Activated T-cell treated with anti-CD3 and anti-CD28 coated beads for 1 hour (primary cell): ENCODE measurements at places on chromosomes 13 and 19.

DNA sequence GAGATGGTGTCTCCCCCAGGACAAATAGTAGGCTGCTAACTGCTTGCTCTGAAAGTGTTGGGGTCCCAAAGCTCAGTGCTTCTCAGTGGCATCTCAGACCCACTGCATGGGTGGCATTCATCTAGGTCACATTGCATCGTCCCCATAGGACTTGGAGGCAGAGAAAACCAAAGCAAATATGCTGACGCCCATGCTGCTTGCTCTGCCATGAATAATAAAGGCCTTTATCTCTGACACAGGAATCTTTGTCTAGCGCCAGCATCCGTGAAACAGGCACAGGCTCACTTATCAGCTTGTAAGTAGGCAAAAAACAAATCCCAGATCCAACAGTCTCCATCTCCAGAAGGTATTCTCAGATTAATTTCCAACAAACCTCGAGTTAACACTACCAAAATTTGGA lies 18.9 kb upstream of the IPO5 start:
- DNase-seq = no peak

- no peak for DNase-seq
Observed at GRCh38 chr13:37143911-37144310, 38.4 kb upstream of the CSNK1A1L start.

DNA sequence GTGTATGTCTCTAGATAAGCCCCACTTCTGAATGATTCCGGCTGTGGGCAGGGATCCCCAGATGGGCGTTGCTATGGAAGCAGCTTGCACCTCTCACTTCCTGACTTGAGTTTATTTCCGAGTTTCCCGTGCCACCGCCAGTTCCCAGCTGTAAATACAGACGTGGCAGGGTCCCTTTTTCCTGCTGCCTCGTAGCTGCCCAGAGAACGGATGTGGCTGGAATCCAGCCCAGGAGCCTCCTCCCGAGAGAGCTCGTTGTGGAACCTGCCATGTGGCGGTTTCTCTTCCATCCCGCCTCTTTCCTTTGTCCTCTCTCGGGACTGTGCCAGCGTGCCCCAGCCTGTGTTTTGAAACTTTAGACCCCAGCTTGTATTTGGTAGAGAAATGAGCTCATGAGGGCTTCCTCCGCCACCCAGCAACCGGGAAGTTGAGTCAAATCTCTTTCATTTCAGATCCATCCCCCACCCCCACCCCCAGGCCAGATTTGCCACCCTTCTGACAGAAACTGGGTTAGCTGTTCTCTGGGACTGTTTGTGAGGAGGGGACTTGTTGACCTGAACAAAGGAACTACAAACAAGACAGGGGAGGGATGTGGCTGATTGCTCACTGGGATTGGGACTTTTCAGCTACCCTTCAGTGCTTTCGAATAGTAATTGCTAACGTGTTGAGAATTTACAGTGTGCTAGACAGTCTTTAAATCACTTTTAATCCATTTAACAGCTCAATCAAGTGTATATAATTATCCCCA lies 96.6 kb downstream of the SIPA1L3 start:
- DNase-seq = no peak

DNA sequence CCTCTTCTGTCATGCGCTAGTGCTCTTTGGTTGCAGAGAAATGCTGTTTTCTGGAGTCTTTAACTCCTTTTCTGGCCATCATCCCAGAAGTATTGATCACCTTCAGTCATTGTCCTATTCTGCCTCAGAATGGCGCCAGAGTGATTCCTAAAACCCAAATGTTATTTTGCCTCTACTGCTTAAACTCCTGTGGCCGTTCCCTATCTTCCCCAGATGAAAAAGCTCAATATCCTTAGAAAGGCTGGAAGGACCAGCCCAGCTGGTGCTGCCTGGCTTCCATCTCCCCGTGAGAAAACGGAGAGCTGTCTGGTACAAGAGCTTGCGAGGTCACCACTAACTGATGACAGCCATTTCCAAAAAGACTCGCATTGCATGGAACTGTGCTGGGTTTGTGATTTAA lies 179.1 kb downstream of the RBM26 start:
- DNase-seq = no peak

GRCh38 chr13:98927951-98928927 lies 49.6 kb downstream of the DOCK9 start:
- DNase-seq = no peak

GRCh38 chr19:11005521-11005920 lies 44.7 kb downstream of the SMARCA4 start:
- no peak for DNase-seq

GRCh38 chr19:2385053-2385721 lies 25.1 kb downstream of the TMPRSS9 start:
- no peak for DNase-seq

DNA sequence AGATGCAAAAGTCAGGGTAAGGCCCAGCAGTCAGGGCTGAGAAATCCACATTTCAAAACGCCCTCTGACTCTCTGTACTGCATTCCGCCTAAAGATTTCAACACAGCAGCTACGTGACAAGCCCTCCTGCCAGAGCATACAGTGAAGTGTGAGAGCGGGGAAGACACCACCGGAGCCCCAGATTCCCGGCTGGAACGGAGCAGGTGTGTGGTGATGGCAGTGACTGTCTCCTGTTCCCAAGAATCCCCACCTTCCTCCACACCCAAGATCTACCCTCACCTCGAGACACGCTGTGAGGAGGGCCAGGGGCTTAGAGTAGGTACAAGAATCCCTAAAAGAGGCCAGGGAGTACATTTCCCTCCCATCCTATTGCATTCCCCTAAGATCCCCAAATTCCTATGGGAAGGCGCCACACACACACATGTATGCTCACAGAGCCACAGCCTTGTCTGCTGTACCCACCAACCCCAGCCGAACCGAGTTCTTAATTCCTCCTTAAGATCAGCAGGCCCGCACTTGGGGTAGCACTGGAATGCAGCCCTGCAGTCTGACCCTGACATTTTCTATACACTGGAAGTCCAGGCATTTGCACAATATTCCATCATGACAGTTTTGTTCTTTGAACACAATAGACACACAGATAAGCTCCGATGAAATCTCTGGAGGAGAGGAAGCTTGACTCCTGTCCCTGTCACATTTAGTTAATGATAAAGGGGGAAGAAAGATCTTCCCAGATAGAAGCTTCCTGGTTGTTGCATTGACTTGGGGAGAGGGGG lies 102.9 kb downstream of the FOXO1 start:
- no peak for DNase-seq

DNA sequence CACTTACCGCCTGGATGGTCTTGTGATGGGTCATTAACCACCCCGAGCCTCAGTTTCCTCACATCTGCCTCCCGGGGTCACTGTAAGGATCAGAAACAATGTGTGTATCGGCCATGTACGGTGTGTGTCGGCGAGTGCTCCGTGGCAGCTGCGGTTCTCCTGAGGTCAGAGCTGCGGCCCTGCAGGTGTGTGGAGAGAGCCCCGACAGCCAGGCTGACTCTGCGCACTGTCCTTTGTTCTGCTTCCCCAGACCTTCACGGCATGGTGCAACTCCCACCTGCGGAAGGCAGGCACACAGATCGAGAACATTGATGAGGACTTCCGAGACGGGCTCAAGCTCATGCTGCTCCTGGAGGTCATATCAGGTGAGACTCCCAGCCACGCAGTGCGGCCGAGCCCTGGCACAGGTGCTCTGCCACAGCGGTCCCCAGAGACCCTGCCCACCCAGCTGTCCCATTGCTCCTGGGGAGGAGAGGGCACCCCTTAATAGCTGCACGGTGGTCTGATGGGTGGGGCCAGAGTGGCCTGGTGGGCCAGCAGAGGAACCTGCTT lies 43.8 kb downstream of the CAPN12 start:
- no peak for DNase-seq
